Skin of body (tissue), 3 donors: ENCODE measurements at places on chromosomes 1 and 21. TPM values are rescaled to one million over a fixed set of nuclear protein-coding genes. Genes with fewer than 3 reads are reported as not detected.

XCL1 gene
- total RNA-seq = 0.39 TPM

LRRN2 gene
- 0.89 TPM for total RNA-seq

OR2T10 gene
- not detected for total RNA-seq

DNA sequence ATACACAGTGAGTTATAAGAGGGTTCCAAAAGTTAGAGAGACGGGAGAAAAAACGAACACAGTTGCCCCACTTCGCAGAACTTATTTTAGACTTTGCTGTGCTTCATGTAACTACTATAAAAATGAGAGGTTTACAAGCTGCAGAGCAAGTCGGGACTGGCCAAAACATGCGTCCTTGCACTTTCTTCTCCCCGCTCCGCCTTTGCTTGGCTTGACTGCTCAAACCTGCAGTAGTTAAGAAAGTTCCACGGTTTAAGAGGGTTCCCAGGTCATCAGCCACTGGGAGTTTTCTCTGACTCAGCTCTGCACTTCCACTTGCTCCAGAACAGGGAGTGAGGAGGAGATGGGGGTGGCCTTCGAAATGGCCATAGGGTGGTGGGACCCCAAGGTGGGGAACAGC, 36.2 kb downstream of the CLIC6 start:
- DNase-seq = no peak

- DNase-seq = peak; percentile 20
Measured at GRCh38 chr1:64745986-64746940, 1.4 kb downstream of the RAVER2 start.

DNA sequence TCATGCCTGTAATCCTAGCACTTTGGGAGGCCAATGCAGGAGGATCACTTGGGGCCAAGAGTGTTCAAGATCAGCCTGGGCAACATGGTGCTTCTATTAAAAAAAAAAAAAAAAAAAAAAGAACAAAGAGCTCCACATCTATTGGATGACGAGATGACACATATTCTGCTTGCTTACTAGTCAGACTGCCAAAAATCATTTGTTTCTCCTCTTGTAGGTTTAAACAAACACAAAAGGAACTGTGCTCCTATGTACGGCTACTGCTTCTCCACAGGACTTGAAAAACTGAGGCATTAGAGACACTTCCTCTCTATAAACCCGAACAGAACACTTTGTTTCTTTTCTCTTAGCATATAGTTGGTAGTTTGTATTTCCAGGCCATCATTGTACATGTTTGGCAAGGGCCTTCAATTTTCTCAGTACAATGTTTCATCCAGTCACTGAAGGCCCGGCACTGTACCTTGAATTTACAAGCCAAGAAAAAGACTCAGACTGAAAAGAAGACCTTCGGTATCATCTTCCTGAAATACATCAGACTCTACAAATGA, 6.0 kb downstream of the TRIT1 start:
- no peak for DNase-seq

DNA sequence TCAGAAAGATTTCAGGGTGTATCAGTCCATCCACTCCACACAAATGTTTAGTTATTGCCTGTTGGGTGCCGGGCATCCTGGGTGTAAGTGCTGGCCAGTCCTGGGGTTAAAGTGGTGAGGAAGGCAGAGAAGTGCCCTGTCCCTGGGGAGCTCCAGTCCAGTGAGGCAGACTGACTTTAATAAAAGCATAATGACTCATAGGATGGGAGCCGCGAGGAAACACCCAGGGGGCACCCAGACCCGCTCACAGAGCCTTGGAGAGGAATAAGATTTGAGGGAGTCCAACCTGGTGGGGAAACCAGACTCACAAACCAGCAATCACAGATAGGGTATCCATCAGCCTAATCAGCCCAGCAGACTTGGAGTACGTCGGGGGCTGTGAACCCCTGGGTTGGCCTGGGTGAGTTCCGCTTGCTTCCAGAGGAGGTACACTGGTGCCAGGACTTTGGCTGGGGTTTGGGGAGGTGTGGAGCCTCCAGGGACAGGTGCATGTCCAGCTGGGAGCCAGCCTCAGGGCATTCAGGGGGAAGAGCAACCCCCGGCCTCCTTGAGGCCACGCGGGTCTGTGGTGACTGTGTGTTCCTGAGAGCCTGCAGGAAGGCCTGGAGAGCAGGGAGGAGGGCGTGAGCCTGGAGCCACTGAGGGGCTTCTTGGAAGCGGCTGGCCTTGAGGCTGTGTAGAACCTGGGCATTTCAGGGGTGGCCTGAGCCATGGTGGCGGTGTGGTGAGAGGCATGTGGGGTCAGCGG, 3.7 kb downstream of the PEAR1 start:
- no peak for DNase-seq

GRCh38 chr1:238681021-238681420, 705.3 kb upstream of the CHRM3 start:
- no peak for DNase-seq

DNA sequence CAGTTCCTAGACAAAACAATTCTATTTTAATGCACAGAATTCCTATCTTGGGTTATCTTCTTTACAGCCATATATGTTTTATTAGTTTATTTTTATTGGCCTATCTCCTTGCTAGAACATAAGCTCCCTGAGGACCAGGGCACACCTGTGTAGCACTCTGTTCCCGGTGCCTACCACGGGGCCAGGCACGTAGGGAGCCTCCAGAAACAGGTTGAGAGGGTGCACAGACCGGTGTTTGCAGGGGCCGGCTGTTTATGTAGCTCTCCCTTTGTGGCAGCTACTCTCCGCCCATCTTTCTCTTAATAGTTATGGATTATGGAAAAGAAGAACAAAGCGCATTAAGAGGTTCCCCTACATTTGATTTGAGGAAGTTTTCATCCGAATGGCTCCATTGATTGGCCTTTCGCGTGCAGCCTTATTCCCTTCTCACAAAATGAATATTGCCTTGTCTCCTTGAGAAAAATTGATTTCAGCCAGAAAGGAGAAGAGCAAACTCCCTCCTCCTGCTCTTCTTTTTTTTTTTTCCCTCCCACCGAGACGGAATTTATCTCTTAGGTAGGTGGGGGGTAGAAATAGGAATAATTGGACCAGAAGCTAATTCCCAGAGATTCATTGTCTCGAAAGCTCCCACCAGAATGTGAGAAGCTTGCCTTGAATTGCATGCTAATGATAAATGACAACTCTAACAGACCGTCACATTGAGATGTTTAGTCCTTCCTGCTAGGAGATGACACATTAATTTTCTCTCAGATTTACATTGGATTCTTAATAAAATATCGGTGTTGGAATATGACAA, 447.4 kb downstream of the CAMTA1 start:
- DNase-seq = no peak
